Esophagus mucosa (tissue), 1 donor: ENCODE measurements at places on chromosomes 5 and 9. TPM values are rescaled to one million over a fixed set of nuclear protein-coding genes. Genes with fewer than 3 reads are reported as not detected.

ANKDD1B gene
- 0.28 TPM for total RNA-seq

- no peak for ATAC-seq
Observed at GRCh38 chr9:17536027-17536426, 42.8 kb upstream of the SH3GL2 start.

DNA sequence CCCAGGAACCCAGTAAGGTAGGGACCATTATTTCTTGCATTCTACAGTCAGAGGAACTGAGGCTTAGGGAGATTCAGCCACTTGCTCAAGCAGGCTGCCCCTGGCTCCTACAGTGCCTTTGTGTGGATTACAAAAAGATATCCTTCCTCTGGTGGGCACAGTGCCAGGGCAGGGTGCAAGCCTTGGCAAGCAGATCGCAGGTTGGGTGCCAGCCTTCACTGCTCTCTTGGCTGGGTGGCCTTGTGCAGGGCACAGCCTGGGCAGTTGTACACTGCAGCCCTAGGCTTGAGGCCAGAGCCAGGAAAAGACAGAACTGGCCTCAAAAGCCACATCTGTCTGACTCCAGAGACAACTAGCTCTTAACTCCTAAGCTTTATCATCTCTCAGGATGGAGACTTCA, 15.0 kb downstream of the DOCK2 start:
- no peak for ATAC-seq

DNA sequence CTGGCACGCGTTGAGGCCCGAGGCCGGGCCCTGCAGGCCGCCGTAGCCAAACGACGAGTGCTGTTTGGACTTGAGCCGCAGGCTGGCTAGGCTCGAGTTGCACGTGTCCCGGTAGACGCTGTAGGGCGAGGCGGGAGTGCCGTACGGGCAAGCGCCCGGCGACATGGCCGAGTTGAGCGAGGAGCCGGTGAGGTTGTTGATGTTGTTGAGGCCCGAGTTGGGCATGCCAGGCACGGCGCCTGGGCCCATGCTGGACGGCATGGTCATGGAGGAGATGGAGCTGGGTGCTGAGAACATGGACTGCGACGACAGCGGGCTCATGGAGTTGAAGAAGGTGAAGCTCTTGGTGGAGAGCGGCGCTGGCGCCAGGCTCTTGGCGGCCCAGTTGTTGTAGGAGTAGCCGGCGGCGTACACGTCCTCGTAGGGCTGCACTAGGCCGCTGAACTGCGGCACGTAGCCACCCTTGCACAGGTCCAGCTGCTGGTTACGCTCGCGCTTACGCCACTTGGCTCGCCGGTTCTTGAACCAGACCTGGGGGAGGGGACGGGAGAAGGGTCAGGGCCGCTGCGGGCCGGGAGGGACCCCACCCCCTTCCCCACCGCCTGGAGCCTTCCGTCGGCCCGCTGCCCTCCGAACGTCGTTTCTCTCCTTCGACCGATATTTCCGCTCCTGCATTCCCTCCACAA, 5.1 kb downstream of the PITX1 start:
- peak; percentile 5 for ATAC-seq

DNA sequence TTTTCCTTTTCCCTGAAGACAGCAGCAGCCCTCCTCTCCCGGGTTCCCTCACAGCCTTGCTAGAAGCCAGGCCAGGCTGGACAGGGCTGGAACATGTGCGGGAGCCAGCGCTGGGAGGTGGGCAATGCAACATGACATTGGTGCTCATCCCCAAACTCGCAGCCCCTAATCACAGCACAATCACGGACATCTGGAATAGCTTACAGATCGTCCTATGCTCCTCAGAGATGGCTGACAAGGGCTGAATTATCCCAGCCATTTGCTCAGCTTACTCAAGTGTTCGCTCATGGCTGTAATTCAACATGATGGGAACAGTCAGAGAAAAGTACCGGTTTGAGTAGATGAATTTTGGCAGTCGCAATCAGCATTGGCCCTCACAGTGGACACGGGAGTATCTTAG, 49.8 kb downstream of the FSTL4 start:
- ATAC-seq, result no peak

- no peak for ATAC-seq
Observed at GRCh38 chr9:92618633-92619225, 51.2 kb downstream of the IPPK start.

GRCh38 chr5:158413122-158413680, 554.3 kb upstream of the CLINT1 start:
- ATAC-seq, result no peak

GRCh38 chr5:141420855-141421488, at the start of gene PCDHGA11:
TSS of gene PCDHGA11 (plus strand) at chr5:141421051. CDS start at chr5:141421228, 177 bp downstream.
- no peak for ATAC-seq

DNA sequence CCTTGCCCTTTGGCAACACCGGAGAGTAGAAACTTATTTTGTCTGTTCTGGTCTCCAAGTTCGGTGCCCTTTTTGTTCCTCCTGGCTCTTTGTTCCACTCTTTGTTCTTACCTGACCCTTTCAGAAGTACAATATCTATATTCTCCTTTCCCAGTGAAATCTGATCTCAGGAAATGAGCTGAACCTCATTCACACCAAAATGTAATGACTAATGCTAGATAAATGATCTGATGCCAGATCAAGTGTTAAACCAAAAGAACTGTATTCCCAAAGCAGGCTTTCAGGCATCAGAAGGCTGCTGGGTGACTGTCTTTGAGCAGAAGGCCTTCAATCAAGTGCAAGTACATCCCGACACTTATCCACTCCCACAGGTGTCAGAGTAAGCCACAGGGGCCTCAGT, 156.4 kb downstream of the SPOCK1 start:
- no peak for ATAC-seq
